Pericardium fibroblast (primary cell): ENCODE measurements at places on chromosomes 11 and 22. TPM values are rescaled to one million over a fixed set of nuclear protein-coding genes. Genes with fewer than 3 reads are reported as not detected.

Gene ROM1
- 21.1 and 28.0 TPM in 2 replicates for total RNA-seq

Gene EIF1AD
- 16.4 and 21.5 TPM in 2 replicates for total RNA-seq

Gene CCDC157
- 0.17 and 3.2 TPM in 2 replicates for total RNA-seq

Gene ACCSL
- not detected in 2 replicates for total RNA-seq

Gene LARGE2
- total RNA-seq, result not detected in 2 replicates

Gene FOLR1
- total RNA-seq, result 2.5 TPM in 1 of 2 replicates, not detected in the other

Gene RHOG
- total RNA-seq, result 52.0 and 54.7 TPM in 2 replicates

Gene NLRP14
- not detected in 2 replicates for total RNA-seq

Gene ATF4
- 522 and 632 TPM in 2 replicates for total RNA-seq

Gene VSIG10L2
- total RNA-seq, result under 0.01 TPM in 1 of 2 replicates, not detected in the other

Gene OPCML
- under 0.01 TPM in 1 of 2 replicates, not detected in the other for total RNA-seq

Gene APOA4
- not detected in 2 replicates for total RNA-seq
